ENCODE measurements at places on chromosomes 5 and 9. TPM values are rescaled to one million over a fixed set of nuclear protein-coding genes. Genes with fewer than 3 reads are reported as not detected.

GALNT10 gene
- total RNA-seq, result 157 TPM

PCDHB4 gene
- total RNA-seq, result 5.4 TPM

EPB41L4B gene
- 4.1 TPM for total RNA-seq

PCDHGB2 gene
- 1.0 TPM for total RNA-seq

LCN10 gene
- total RNA-seq, result not detected

PCYOX1L gene
- 11.1 TPM for total RNA-seq

CNTNAP3 gene
- total RNA-seq, result 20.0 TPM

SOX30 gene
- total RNA-seq, result not detected

GLRA1 gene
- total RNA-seq, result not detected

JAKMIP2 gene
- total RNA-seq, result 13.2 TPM

ZNF454 gene
- total RNA-seq, result 0.49 TPM

- no peaks in the 10 kb centered on the region for H3K27me3 ChIP-seq
- no peak for DNase-seq
- peaks cover 2% of the 10 kb centered on the region for H3K36me3 ChIP-seq
- no peak overlapping the region for H3K4me3 ChIP-seq
Observed at GRCh38 chr5:138841531-138841930, 33.6 kb downstream of the LRRTM2 start.

- H3K36me3 ChIP-seq, result peaks cover 3% of the 10 kb centered on the region
- DNase-seq, result no peak
- no peak overlapping the region for H3K27ac ChIP-seq
- H3K27me3 ChIP-seq, result no peaks in the 10 kb centered on the region
Observed at GRCh38 chr5:141662028-141662427, 10.8 kb upstream of the FCHSD1 start.

GRCh38 chr9:126788634-126789349 lies 16.0 kb upstream of the ZBTB43 start:
- DNase-seq, result no peak
- H3K27me3 ChIP-seq, result peaks cover 5% of the 10 kb centered on the region
- no peak overlapping the region for H3K4me3 ChIP-seq
- peaks cover 34% of the 10 kb centered on the region for H3K4me1 ChIP-seq
- no peaks in the 10 kb centered on the region for H3K36me3 ChIP-seq

DNA sequence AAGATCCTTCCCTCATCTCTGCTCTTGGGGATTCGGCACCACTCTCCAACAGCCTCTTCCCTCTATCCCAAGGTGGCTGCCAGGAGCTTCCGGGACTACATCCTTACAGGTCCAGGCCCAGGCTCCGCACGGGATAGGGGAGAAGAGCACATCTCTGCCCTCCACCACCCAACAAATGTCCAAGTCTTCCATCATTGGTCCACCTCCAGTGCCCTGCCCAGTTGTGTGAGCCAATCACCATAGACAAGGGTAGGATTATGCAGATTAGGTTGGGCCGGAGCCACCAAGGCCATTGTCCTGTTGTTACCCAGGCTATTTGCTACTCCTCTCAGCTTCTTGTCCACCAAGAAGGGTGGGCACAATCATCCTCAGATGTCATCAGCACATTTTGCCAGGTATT lies 9.1 kb downstream of the UNC5A start:
- H3K4me1 ChIP-seq, result peaks cover 8% of the 10 kb centered on the region
- H3K36me3 ChIP-seq, result no peaks in the 10 kb centered on the region
- no peak for DNase-seq

DNA sequence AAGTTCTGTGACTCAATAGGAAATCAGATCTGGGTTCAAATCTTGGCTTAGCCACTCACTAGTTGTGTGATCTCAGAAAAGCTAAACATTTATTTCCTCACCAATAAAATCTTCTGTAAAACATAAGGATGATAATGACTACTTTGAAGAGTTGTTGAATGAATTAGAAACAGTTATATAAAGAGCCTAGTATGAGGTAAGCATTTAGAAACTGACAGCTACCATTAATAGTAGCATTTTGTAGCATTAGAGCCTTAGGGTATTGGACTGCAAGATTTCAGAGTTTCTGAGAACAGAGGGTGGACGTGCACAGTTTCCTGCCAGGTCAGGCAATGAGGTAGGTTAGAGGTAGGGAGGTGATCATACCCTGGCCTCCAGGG lies 293.2 kb downstream of the CWC27 start:
- peaks cover 72% of the 10 kb centered on the region for H3K4me1 ChIP-seq
- no peak overlapping the region for H3K4me3 ChIP-seq
- peak overlapping the region; percentile 99 for H3K27ac ChIP-seq

DNA sequence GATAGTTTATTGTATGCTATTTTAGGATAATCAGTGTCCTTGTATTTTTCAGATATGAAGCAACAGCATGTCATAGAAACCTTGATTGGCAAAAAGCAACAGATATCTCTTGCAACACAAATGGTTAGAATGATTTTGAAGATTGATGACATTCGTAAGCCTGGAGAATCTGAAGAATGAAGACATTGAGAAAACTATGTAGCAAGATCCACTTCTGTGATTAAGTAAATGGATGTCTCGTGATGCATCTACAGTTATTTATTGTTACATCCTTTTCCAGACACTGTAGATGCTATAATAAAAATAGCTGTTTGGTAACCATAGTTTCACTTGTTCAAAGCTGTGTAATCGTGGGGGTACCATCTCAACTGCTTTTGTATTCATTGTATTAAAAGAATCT lies 14.5 kb downstream of the CCT5 start:
- no peak overlapping the region for H3K27ac ChIP-seq
- peaks cover 30% of the 10 kb centered on the region for H3K36me3 ChIP-seq
- no peak overlapping the region for H3K4me3 ChIP-seq

DNA sequence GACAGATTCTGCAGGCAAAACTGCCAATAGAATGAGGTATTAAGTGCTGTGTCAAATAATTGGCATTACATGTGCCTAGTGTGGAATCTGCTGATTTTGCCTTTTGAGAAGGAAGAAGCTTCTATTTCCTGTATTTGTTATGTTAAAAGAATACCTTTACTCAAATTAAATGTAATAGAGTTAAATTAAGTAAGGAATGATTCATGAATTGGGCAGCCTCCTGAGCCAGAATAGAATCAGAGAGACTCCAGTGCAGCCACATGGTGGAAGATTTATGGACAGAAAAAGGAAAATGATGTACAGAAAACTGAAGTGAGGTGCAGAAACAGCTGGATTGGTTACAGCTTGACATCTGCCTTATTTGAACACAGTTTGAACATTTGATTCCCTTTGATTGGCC lies 464.4 kb upstream of the SEMA6A start:
- no peak for DNase-seq
- H3K27ac ChIP-seq, result no peak overlapping the region
- no peaks in the 10 kb centered on the region for H3K4me1 ChIP-seq
- H3K4me3 ChIP-seq, result no peak overlapping the region
- H3K36me3 ChIP-seq, result no peaks in the 10 kb centered on the region

- no peak for DNase-seq
- no peak overlapping the region for H3K27ac ChIP-seq
- H3K36me3 ChIP-seq, result no peaks in the 10 kb centered on the region
- H3K27me3 ChIP-seq, result no peaks in the 10 kb centered on the region
- no peak overlapping the region for H3K4me3 ChIP-seq
Observed at GRCh38 chr9:99666571-99666970, 155.1 kb upstream of the NR4A3 start.

DNA sequence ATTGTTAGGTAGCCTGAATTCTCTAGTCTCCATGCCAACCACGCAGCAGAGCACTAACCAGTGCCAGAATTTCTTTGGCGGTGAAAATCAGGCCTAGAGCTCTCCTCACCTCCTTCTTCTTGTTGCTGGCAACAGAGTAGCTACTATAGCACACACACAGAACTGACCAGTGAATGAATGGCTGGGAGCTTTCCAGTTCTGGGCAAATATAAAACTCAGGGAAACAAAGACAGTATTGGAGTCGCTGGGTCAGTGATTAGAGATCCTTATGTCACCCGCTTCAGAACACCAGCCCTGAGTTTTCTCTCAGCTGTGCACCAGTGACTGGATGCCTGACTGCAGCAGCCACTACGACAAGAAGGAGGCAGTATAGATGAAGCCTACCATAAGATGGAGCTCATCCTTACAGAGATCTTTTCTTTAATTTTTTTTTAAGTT lies 26.9 kb upstream of the FEM1C start:
- H3K4me3 ChIP-seq, result no peak overlapping the region
- H3K27ac ChIP-seq, result no peak overlapping the region
- peaks cover 15% of the 10 kb centered on the region for H3K4me1 ChIP-seq
- no peak for DNase-seq
- no peaks in the 10 kb centered on the region for H3K36me3 ChIP-seq
- H3K27me3 ChIP-seq, result no peaks in the 10 kb centered on the region

DNA sequence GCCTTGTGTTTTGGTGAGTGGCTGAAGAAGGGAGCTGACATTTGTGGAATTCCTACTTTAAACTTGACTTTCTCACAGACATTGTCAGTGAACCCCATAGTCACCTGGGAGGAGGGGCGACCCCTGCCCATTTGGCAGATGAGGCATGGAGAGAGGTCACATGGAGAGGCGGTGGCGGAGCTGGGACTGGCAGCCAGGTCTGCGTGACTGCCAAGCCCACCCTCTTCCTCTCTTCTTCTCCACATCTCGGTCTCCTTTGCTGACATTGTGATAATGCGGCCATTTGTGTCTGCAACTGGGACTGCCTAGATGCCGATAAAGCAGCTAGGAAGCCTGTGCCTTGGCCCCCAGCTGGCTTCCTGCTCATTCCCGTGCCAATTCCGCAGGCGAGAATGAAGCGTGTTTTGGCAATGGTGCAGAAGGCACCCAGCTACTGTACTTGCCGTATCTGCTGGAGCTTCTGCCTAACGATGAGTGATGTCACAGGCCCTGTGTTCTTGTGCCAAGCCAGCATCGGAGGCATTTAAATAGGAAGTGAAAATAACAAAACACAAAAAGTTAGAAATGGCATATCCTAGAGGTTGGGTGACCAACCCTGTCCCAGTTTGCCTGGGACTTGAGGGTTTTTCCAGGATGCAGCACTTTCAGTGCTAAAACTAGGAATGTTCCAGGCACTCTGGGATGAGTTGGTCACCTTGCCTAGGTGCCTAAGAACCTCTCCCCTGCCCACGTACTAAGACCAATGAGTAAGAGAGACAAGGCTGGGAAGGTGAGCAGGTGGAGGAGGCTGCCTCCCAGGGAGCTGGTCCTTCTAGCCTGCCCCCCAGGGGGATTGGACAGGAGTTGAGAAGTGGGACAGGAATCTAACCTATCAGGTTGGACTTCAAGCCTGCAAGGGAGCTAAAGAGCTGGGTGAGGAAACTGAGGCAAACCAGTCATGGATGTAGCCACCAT lies 23.6 kb downstream of the OLFML2A start:
- no peaks in the 10 kb centered on the region for H3K27me3 ChIP-seq
- no peak overlapping the region for H3K4me3 ChIP-seq
- DNase-seq, result no peak
- no peak overlapping the region for H3K27ac ChIP-seq
- peaks cover 19% of the 10 kb centered on the region for H3K36me3 ChIP-seq
- H3K4me1 ChIP-seq, result peaks cover 21% of the 10 kb centered on the region

GRCh38 chr5:163306421-163306820 lies 131.0 kb upstream of the CCNG1 start:
- no peak for DNase-seq
- H3K4me1 ChIP-seq, result no peaks in the 10 kb centered on the region
- H3K27ac ChIP-seq, result no peak overlapping the region
- H3K27me3 ChIP-seq, result peaks cover 11% of the 10 kb centered on the region
- no peaks in the 10 kb centered on the region for H3K36me3 ChIP-seq

GRCh38 chr9:77575785-77576184 lies 72.3 kb downstream of the GNA14 start:
- no peaks in the 10 kb centered on the region for H3K36me3 ChIP-seq
- DNase-seq, result no peak
- no peaks in the 10 kb centered on the region for H3K4me1 ChIP-seq

- H3K4me1 ChIP-seq, result peaks cover 5% of the 10 kb centered on the region
- H3K36me3 ChIP-seq, result no peaks in the 10 kb centered on the region
- H3K27ac ChIP-seq, result no peak overlapping the region
- no peak overlapping the region for H3K4me3 ChIP-seq
- DNase-seq, result no peak
- no peaks in the 10 kb centered on the region for H3K27me3 ChIP-seq
Observed at GRCh38 chr9:37405350-37405749, 17.1 kb upstream of the GRHPR start.

- peaks cover 39% of the 10 kb centered on the region for H3K36me3 ChIP-seq
- H3K4me1 ChIP-seq, result peaks cover 5% of the 10 kb centered on the region
- H3K27ac ChIP-seq, result no peak overlapping the region
- H3K4me3 ChIP-seq, result no peak overlapping the region
- H3K27me3 ChIP-seq, result no peaks in the 10 kb centered on the region
Observed at GRCh38 chr5:176491101-176491502, 42.9 kb downstream of the FAF2 start.

DNA sequence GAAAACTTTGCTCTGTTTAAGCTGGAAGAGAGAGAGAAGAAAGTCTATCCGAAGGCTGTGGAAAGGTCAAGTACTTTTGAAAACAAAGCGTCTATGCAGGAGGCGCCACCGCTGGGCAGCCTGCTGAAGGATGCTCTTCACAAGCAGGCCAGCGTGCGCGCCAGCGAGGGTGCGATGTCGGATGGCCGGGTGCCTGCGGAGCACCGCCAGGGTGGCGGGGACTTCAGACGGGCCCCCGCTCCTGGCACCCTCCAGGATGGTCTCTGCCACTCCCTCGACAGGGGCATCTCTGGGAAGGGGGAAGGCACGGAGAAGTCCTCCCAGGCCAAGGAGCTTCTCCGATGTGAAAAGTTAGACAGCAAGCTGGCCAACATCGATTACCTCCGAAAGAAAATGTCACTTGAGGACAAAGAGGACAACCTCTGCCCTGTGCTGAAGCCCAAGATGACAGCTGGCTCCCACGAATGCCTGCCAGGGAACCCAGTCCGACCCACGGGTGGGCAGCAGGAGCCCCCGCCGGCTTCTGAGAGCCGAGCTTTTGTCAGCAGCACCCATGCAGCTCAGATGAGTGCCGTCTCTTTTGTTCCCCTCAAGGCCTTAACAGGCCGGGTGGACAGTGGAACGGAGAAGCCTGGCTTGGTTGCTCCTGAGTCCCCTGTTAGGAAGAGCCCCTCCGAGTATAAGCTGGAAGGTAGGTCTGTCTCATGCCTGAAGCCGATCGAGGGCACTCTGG lies 32.6 kb downstream of the CD180 start:
- H3K4me3 ChIP-seq, result no peak overlapping the region
- H3K36me3 ChIP-seq, result peaks cover 11% of the 10 kb centered on the region
- DNase-seq, result peak; percentile 88
- H3K27ac ChIP-seq, result no peak overlapping the region

- no peaks in the 10 kb centered on the region for H3K4me1 ChIP-seq
- no peaks in the 10 kb centered on the region for H3K27me3 ChIP-seq
- H3K4me3 ChIP-seq, result no peak overlapping the region
Observed at GRCh38 chr9:110807956-110808598, 139.5 kb downstream of the MUSK start.

DNA sequence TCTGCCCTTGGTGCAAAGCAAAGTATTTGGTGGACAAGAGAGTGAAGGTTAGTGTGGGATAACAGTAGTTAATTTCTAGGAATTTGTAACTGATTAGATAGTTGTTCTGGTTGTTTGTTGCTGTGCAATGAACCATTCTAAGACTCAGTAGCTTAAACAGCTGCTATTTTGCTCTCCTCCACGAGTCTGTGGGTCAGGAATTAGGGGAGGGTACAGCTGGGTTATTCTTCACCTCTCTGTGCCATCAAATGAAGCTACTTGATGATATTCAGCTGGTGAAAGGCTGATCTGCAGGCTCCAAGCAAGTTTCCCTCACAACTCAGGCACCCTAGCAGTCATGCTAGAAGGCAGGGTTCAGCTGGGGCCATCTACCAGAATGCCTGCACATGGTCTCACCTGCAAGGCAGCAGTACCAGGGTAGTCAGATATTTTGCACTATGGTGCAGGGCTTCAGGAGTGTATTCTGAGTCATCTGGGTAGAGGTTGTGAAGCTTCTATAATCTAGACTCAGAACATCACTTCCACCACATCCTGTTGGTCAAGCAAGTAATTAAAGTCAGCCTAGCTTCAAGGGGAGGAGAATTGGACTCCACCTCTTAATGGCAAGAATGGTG lies 159.5 kb upstream of the SLC28A3 start:
- H3K27me3 ChIP-seq, result peaks cover 4% of the 10 kb centered on the region
- H3K4me3 ChIP-seq, result no peak overlapping the region
- DNase-seq, result no peak
